ENCODE measurements at places on chromosomes 4 and X.

- DNase-seq, result no peak
Observed at GRCh38 chr4:69527924-69528323, 32.2 kb upstream of the UGT2B4 start.

GRCh38 chr4:5863461-5864113 lies 29.3 kb downstream of the CRMP1 start:
- peak; percentile 28 for DNase-seq

GRCh38 chr4:84237008-84237407 lies 262.1 kb downstream of the NKX6-1 start:
- no peak for DNase-seq

DNA sequence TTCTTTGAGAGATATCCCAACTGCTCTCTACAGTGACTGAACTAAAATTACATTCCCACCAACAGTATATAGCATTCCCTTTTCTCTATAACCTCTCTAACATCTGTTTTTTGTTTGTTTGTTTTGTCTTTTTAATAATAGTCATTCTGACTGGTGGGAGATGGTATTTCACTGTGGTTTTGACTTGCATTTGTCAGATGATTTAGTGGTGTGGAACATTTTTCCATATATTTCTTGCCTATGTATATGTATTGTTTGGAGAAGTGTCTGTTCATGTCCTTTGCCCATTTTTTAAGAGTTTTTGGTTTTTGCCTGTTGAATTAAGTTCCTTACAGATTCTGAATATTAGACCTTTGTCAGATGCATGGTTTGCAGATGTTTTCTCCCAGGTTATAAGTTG lies 9.0 kb downstream of the USO1 start:
- no peak for DNase-seq

Measured in stimulated activated CD4-positive, alpha-beta T cell treated with anti-CD3 and anti-CD28 coated beads, TNF-alpha, amount 100 ng/mL, for 24 hours (primary cell).